ENCODE measurements at places on chromosomes 5 and 9.

- no peak for DNase-seq
Measured at GRCh38 chr5:126358525-126358924, 64.7 kb upstream of the GRAMD2B start.

- no peak for DNase-seq
Measured at GRCh38 chr9:21555911-21556310, 73.8 kb upstream of the IFNE start.

- DNase-seq = no peak
Measured at GRCh38 chr5:33074548-33074947, 363.4 kb downstream of the NPR3 start.

DNA sequence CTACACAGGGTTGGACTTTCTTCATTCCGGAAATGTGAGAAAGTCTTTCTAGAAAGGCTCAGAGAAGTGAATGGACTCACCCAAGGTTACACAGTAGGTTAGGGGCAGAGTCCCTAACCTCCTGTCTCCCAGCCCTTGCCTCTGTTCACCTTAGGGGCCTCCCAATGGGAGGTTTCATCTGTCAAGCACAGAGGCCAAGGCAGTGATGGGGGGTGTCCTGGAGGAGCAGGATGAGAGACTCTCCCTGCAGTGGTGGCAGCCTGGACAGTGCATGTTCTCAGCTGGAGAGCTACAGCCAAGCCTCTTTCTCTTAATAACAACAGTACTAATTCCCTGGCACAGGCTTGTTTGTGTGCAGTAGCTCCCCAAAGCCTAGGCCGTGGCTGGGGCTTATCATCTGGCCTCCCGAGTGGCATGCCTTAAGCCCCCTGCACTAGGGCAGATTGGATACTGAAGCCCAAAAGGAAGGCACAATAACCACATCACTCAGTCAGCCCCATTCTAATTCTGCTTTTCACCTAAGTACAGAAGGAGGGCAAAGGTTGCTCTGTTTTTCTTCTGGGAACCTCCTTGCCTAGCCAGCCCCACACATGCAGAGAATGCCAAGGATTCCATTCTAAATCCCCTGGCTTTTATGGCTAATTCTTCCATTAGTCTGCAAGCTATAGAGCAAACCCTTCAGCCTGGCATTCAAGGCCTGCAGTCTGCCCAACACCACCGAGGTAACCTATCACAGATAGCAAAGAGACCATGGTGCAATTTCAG lies 50.2 kb upstream of the XPA start:
- no peak for DNase-seq

DNA sequence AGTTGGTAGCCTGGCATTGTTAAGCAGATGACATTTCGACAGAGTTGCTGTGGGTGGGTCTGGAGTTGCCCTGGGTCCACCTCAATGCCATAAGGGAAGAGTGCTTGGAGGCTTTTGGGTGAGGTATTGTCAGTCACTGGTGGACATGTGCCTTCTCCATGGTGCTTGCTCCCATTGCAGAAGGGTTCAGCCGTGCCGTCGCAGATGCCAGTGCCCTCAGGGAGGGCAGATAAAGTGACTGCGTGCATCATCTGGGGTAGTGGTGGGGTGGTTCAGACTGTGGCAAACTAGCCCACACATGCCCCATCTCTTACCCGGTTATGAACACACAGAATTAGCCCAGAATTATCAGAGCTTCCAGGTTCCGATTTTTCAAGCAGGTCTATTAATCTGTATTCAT lies 71.6 kb downstream of the FBXL7 start:
- DNase-seq = no peak

DNA sequence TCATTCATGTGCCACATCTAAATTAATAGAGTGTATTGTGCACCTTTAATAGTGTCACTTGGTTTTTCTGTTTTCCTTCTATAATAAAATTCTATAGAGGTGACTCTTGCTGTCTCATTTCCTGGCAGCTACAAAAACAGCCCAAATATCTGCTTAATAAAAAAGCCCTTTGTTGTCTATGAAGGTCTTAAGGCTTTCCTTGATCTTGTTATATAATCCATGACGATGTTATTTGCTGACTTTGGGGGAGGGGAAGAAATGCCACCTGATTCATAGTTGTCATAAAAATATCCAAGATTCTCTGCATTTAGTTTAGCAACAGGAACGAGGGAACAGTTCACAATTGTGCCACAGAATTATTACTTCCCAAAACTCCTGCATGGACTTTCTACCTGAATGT lies 31.3 kb downstream of the CPEB4 start:
- DNase-seq = no peak

DNA sequence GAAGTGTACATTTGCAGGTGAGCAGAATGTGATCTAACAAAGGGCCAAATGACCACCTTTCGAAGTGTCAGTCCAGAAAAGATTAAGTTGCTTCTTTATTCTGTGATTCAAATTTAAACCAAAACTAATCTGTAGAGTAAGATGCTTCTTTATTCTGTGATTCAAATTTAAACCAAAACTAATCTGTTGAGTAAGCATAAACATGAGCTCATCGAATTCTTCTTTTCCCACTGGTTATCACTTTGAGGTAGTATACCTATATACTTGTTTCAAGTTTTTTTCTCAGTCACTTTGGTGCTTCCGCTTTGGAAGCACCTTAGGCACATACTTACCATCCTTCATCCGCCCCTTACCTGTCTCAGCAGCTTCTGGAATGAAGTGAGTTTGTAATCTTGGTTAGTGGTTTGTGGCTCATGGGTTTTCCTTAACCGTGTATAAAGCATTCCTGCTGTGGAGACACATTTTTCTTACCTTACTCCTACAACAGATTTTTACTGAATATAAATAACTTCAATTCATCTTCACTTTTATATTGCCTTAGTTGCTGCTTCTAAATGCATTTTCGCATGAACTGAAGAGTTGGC lies 40.7 kb upstream of the CTXN3 start:
- DNase-seq = no peak

GRCh38 chr5:37888476-37888875 lies 48.6 kb upstream of the GDNF start:
- no peak for DNase-seq

DNA sequence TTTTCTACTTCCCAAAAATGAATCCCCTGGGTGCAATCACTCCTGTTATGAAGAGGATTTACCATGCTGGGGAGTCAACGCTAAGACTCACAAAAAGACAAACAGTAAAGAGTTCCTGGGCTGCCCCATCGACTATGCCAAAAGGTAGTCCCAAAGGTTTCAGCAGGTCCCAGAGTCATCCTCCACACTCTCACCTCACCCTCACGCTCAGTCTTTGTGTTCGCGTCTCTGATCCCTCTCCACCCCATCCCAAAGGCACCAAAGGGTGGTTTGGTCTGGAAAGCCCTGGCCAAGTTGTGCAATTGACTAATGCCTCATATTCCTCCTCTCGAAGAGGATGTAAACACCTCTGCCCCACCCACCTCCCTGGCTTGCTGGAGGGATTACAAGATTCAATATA lies 240.2 kb upstream of the NFIL3 start:
- DNase-seq = no peak

- no peak for DNase-seq
Measured at GRCh38 chr5:40678460-40679147, 1.1 kb upstream of the PTGER4 start.

GRCh38 chr9:27475057-27475595 lies 49.0 kb upstream of the IFNK start:
- no peak for DNase-seq

- no peak for DNase-seq
Measured at GRCh38 chr9:136093346-136093986, 1.6 kb downstream of the NACC2 start.

DNA sequence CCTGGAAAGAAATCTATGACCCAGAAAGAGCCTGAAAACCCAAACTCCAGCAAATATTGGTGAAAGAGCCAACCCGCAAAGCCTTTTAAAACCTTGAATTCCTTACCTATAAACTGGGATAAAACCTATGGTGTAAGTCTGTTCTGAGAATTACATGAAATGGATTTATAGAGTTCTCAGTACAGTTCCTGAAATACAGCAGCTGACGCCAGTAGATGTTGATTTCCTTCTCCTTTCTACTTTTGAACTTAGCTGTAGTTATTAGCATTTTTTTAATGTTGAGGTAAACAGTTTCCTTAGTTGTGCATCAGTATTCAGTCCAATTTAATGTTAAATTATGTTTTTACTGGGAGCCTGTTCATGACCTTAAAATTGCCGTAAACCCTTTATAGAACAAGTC lies 3.7 kb downstream of the SPIN1 start:
- DNase-seq = no peak

- no peak for DNase-seq
Measured at GRCh38 chr5:33556330-33557328, 115.9 kb downstream of the TARS1 start.

DNA sequence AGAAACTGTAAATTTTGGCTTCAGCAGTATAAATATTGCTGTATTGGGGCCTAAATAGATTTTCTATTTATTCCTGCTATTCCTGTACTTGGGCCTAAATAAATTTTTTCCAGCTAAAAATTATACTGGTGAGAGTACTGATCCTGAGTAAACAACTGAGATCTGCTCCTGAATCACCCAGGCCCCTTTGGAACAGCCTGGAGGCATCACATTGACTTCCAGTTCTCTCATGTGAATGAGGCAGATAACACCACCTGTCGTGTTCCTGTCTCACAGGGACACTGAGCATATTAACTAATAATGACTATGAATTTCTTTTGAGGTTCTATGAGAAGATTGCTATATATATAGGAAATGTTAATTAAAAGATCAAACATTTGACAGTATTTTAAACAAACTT lies 119.5 kb upstream of the PLCXD3 start:
- DNase-seq = no peak

DNA sequence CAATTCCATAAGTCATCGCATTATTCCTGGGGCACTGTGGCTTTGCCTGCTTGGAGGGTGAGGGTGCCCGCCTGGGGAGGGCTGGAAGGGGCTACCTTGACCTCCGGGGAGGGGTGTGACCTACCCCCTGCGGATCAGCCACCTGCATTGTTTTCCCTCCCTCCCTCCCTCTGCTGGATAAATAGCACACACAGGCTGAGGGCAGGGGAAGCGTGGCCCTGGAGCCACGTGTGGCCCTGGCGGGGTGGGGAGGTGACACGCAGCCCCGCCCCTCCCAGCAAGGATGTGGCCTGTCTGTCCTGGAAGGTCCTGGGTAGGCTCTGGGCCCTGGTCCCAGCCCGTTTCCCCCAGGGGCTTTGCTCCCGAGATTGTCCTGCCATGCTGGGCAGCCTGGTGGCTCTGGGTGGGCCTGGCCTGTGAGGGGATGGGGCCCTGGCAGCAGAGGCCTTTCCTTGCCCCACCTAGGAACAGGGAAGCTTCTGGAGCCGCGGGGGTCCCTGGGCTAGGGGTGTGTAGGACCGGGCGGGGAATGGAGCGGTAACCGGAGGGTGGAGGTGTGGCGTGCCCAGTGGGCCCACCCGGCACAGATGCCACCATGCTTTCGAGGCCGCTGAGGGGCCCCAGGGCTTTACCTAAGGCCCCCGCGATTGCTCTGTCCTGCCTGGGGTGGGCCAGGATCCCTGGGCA lies 33.4 kb downstream of the RXRA start:
- DNase-seq = peak; percentile 48

All from NCI-H1105 (cell line).